ENCODE measurements at places on chromosomes 4 and X.

DNA sequence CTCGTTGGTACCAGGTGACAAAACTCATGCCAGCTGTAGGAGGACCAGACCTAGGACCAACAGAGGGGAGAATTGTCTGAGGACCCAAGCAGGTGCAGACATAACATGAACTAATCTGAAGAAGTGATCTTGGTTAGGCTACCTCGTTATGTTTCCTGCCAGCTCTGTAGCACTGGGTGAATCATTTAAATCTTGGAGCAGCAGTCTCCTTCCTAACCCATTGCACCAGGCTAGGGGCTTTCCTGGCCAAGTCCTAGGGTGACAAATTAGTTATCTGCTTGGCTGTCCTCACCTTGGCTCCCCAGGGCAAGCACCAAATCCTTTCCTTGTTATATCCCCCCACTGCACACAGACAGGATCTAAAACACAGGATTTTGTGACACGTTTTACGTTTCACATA, 87.8 kb downstream of the WWC2 start:
- no peak for DNase-seq

DNA sequence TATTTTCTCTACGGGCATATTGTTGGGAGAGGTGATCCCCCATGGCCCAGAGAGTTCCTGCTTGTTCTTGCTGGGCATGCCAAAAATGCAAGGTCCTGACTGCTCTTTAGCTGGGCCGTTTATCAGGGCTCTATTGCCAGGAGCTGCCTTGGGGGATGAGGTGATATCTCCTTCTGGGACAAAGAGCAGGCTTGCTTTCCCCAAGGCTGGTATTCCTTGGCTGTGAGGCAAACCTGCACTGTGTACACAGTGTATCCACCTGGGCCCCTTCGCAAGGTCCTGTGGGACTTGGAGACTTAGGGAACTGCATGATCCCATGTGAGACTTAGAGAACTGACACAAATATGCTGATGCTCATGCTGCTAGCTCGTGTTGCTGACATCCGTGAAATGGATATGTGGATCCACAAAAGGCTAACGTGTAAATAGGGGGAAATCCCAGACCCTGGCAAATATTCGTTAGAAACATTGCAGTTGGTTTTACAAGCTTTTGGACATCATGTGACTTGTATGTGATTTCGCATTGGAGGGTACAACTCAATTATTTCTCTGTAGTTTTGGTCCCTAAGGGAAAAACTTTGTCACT, 24.4 kb upstream of the ZFX start:
- no peak for DNase-seq

DNA sequence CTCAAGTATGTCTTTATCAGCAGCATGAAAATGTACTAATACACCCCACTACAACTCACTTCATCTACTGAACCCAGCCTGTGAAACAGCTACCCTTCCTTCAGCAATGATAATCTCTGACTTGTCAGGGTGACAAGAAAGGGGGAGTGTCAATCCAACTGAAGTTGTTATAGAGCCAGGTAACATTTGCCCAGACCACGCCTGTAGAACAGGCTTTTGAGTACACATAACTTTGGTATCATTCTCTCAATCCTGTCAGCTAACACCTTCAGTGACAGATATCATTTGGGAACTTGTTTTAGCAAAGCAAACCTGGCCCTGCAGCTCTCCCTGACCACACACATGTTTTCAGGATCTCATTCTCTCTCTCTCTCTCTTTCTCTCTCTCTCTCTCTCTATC, 592.2 kb downstream of the SMARCA1 start:
- DNase-seq, result no peak

DNA sequence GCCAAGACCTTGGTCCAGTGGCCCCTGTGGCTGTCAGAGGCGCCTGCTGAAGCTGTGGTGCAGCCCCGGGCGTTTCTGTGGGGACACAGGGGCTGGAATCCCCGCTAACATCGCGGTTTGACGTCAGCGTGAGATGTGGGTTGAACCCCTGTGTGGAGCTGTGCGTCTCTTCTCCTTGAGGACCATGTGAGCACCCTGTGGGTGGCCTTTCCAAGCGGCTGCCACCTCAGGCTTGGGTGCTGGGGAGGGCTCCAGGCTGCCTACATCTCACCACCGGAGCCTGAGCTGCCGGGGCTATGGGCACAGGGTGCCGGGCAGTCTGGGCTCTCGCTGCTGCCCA, 27.7 kb downstream of the UVSSA start:
- no peak for DNase-seq

- DNase-seq, result no peak
Measured at GRCh38 chr4:45358573-45359506, 632.5 kb upstream of the GNPDA2 start.

DNA sequence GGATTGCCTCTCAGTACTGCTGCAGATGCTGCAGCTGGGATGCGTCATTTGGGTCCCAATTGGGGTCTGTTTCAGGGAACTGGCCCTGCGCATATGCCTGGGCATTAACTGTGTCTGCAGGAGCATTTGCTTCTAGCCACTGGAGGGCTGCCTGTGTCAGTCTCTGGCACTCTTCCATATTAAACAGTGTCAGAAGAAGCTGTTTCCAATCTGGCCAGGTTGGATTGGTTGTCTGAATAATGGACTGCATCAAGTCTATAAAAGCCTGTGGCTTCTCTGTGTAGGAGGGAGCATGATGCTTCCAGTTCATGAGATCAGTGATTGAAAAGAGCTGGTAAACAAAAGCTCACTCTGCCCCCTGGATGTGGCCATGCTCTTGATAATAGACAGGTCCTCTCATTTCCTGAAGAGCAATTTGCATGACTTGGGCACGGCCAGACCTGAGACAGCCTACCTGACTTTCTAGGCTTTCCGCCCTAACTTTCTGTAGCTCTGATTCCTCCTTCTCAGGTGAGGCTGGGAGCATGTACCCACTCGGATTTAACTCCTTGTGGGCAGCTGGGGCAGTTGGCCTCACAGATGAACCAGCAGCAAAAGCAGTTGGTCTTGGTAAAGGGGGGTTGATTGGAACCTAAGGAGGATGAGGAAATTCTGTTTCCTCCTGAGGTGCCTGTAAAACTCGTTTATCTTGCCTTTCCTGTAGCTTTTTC, 29.2 kb downstream of the SULT1E1 start:
- DNase-seq, result no peak

DNA sequence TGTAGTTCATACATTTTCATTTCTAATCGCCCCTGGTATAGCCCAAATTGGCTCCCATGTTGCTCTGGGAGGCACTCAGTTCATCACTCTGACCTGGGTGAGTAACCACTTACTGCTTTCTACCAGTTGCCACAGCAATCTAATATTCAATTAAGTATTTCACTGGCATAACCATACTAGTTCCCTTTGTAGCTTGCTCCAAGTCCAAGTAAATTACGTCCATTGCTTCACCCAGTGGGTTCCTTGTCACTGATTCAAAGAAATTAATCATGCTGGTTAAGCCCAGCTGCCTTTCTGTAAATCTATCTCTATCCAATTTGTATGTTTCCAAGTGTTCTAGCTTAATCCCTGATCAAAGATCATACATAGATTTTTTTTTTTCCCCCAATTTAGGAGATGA, 92.0 kb upstream of the CBR4 start:
- no peak for DNase-seq

GRCh38 chr4:180169394-180169793, 2073.8 kb upstream of the TENM3 start:
- no peak for DNase-seq

- DNase-seq, result no peak
Measured at GRCh38 chrX:47218920-47219815, 687 bp downstream of the CDK16 start.

DNA sequence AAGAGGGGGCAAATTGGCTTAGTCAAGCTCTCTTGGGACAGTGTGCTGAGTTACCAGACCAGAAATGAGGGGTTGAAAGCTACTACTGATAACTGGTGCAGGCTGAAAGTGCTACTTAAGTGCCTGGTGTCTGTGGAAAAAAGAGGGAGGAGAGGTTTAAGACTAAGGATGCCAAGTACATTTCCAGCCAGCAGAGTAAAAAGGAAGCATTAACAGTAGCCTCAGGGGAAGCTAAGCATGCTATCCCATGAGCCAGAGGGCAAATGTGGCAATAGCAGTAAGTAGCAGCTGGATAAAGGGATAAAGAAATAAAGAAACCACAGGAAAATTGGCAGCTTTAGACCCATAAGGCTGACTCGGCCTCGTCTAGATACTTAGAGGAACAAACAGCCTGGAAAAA, 196.3 kb upstream of the MAB21L2 start:
- peak; percentile 0 for DNase-seq

DNA sequence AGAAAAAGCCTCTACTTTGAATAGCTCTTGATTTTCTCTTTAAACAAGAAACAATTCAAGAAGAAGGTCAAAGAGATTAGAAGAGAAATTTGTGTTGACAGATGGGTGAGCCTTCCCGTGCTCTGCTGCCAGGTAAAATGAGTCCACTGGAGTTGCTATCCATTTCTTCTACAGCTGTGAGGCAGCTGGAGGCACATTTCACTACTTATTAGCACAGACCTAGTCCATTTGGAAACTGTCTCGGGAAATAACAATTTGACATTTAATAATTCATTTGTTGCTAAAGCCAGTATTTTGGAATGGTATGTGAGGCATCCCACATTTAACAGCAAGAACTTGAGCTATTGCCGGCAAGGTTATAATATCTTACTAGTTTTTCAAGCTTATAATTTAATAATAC, 396.8 kb upstream of the GRIA3 start:
- no peak for DNase-seq

DNA sequence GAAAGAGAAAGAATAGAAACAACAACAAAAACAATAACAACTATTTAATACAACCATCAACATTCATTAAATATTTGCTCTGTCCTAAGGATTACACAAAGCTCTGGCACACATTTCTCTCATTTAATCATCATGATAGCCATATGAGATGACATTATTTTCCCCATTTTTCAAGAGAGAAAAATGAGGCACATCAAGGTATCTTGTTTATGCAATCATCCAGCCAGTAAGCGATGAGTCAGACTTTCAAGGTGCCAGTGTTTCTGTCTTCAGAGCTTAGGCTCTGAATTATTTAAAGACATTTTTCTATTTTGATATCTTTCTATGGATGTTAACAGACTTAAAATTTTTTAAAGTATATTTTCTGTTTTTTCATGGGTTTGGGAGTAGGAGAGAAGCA, 541.8 kb upstream of the SMIM31 start:
- DNase-seq, result no peak

- DNase-seq, result no peak
Measured at GRCh38 chr4:18980516-18981233, 959.1 kb upstream of the LCORL start.

DNA sequence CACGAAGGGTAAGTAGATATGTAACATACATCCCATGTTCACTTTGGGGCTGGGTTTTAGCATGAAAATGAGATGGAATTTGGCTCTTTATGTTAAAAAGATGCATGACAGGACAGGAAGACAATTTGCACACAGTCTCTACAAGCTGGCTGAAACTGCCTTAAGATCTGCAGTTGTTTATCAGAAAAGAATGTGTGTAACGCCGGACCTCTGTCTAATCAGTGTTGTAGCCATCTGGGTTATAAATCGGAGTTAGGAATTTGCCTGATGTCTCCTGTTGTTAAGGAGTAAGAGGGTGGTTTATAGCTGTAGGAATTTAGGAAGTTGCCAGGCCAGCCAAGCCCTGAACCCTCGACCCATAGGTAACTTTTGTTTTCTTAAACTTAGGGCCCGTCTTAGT, 562.9 kb upstream of the FAT1 start:
- no peak for DNase-seq

DNA sequence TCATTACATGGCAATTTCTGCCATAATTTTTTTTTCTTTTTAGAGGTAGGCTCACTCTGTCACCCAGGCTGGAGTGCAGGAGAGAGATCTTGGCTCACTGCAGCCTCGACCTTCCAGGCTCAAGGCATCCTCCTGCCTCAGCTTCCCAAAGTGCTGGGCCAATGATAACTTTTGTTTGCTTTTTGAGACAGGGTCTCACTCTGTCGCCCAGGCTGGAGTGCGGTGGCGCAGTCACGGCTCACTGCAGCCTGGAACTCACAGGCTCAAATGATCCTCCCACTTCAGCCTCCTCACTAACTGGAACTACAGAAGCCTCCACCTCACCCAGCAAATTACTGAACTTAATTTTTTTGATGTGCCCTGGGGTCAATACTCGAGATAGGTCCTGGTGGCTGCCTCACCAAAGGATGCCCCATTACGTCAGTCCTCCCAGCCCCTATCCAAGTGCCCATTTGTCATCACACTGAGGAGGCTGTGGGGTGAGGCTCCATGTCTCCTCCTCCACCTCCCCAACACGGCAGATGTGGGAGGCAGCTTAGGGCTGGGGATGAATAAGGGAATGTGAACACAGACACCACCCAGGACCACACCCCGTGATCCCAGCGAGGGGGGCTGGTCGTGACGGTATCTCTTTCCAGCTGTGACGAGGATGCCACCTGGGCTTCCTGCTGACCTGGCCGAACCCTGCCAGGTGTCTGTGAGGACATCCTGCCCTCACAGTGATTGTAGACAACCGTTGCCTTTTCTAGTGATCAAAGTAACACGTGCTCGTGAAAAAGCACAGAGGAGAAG, 12.4 kb upstream of the NKX1-1 start:
- no peak for DNase-seq

- no peak for DNase-seq
Measured at GRCh38 chr4:80154545-80154933, 42.8 kb upstream of the PRDM8 start.

DNA sequence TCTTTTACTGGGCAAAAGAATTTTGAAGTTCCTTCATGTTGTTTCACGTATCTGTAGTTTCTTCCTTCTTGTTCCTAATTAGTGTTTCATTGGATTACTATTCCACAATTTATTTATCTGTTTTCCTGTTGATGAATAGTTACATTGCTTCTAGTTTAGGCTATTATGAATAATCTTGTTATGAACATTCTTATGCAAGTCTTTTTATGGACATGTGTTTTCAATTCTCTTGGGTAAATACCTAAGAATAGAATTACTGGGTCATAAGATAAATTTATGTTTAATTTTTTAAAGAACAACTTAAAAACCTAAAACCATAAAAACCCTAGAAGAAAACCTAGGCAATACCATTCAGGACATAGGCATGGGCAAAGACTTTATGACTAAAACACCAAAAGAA, 70.9 kb upstream of the RXFP1 start:
- DNase-seq, result no peak

DNA sequence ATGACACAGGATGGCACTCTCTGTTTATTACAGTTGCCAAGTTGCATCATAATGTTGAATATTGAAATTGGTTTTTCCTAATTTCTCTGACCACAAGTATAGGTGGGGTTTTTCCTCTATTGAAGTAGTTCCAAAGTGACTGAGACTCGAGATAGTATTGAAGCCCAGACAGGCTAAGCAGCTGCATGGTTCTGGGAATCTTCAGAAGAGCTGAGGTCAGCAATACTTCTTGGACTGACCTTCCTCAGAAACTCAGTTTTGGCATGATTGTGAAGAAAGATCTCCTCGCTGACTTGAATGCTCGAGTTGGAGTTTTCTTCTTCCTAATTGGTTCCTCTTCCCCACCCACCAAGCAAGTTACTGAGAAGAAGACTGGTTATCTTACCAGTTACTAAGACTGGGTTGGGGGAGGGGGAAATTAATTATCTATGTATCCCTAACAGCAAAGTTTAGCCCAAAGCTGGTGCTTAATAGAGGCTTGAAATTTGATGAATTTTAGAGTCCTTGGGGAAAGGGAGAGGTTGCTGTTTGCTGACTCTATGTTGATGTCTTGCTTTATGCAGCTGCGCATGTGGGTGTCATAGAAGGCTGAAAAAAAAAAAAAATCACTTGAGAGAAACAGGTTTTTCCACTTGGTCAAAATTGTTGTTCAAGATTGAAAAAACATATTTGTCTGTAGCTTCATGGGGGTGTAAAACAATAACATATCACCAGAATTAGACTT, 91.1 kb downstream of the P2RY10 start:
- DNase-seq, result no peak

GRCh38 chr4:118968005-118968404, 79.4 kb downstream of the SYNPO2 start:
- DNase-seq, result peak; percentile 70
